Glutamatergic neuron (in vitro differentiated cells): ENCODE measurements at places on chromosomes 7 and 10.

- no peaks in the 10 kb centered on the region for H3K36me3 ChIP-seq
- no peaks in the 10 kb centered on the region for H3K4me1 ChIP-seq
- H3K27me3 ChIP-seq, result no peaks in the 10 kb centered on the region
- no peak overlapping the region for H3K4me3 ChIP-seq
- no peak overlapping the region for H3K27ac ChIP-seq
These were observed 464.8 kb downstream of the SEMA3D start for GRCh38 chr7:84722086-84722485.

DNA sequence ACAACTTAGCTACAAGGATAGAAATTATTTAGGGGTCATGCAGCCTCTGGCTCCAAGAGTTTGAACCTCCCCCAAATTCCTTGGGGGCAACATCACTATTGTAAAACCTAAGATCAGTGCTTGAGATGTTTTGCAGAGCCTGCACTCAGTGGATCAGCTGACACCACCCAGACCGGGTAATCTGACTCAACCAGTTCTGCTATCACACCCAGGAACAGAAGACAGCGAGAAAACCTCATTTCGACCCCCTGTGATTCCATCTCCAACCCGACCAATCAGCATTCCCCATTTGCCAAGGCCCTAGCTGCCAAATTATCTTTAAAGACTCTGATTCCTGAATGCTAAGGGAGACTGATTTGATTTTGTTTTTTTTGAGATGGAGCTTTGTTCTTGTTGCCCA is 5.2 kb downstream of the TACR2 start:
- DNase-seq, result no peak
- no peak overlapping the region for H3K27ac ChIP-seq
- no peaks in the 10 kb centered on the region for H3K36me3 ChIP-seq
- peaks cover 5% of the 10 kb centered on the region for H3K27me3 ChIP-seq
- peaks cover 12% of the 10 kb centered on the region for H3K4me1 ChIP-seq
- no peak overlapping the region for H3K4me3 ChIP-seq

GRCh38 chr7:32161708-32162107 is 91.5 kb upstream of the PDE1C start:
- H3K27me3 ChIP-seq, result no peaks in the 10 kb centered on the region
- H3K27ac ChIP-seq, result no peak overlapping the region
- peaks cover 11% of the 10 kb centered on the region for H3K4me1 ChIP-seq
- no peak overlapping the region for H3K4me3 ChIP-seq
- no peak for DNase-seq

DNA sequence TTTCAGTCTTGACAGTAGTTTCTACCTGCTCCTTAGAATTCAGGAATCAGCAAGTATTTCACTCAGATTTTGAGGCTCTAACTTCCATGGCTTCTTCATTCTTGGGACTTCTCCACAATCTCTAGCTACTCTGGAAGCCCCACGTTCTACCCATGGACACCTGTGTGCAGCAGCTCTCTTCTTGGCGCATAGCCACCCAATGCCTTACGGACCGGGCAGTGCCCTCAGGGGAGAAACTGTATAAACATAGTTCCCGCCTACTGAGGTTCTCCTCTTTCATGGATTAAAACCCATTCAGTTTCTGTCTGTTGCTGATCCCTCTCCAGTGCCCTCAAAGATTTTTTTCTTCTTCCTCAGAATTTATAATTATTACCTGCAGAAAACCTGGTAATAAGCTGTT is 177.1 kb downstream of the SORCS1 start:
- no peaks in the 10 kb centered on the region for H3K27me3 ChIP-seq
- no peaks in the 10 kb centered on the region for H3K36me3 ChIP-seq

DNA sequence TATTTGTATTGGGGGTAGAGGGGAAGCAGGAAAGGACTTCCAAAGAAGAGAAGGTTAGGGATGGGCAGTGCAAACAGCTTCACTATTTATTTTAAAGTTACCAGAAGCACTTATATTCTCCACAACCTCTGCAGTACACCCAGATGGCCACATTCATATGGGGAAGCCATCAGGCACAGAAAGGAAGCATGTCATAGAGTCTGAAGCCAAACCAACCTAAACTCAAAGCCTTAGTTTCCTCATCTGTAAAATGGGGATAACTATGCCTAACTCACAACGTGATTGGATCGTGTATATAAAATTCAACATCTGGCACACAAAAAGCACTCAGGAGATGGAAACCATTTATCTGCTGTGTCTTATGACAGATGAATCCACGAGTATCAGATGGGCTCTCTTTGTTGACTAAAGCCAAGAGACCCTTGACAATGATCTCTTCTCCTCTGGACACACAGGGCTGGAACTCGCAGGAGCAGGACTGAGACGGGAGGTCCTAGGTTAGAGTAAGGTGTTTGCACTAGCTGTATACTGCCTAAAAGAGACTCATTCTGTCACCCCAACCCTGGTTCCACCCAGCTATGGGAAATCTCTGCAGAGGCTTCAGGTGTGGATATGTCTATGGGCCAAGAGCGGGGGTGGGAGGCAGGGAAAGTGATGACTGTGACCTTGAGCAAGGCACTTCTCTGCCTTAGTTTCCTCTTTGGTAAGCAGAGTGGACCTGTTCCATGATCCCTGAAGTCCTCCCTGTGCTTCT is 1.8 kb downstream of the KIAA1549 start:
- DNase-seq, result no peak
- H3K27ac ChIP-seq, result peak overlapping the region; percentile 88
- H3K27me3 ChIP-seq, result peaks cover 15% of the 10 kb centered on the region
- H3K4me3 ChIP-seq, result peak overlapping the region; percentile 93
- H3K36me3 ChIP-seq, result peaks cover 6% of the 10 kb centered on the region
- peaks cover 31% of the 10 kb centered on the region for H3K4me1 ChIP-seq

DNA sequence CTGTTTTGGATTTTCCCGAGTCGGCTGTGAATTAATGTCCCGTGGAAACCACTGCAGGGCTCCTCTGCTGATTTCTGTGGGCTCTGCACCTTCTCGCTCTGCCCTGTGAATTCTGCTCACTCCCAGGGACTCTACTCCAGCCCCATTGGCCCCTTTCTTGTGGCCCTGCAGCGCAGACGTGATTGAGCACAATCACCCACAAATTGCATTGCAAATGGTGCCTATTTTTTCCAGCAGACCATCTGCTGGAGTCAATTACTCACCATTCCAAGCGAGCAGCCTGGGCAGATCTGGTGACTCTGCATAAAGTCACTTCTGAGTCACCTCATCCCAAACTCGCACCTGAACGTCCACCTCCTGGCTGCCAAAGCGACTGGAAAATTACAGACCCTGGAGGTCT is 235.8 kb downstream of the PAXIP1 start:
- H3K27me3 ChIP-seq, result no peaks in the 10 kb centered on the region
- no peak for DNase-seq
- no peak overlapping the region for H3K4me3 ChIP-seq
- no peaks in the 10 kb centered on the region for H3K4me1 ChIP-seq

GRCh38 chr10:128536259-128536658 is 410.0 kb upstream of the MKI67 start:
- H3K27me3 ChIP-seq, result peaks cover 8% of the 10 kb centered on the region
- no peak overlapping the region for H3K27ac ChIP-seq
- no peaks in the 10 kb centered on the region for H3K36me3 ChIP-seq
- peaks cover 38% of the 10 kb centered on the region for H3K4me1 ChIP-seq
- H3K4me3 ChIP-seq, result no peak overlapping the region

DNA sequence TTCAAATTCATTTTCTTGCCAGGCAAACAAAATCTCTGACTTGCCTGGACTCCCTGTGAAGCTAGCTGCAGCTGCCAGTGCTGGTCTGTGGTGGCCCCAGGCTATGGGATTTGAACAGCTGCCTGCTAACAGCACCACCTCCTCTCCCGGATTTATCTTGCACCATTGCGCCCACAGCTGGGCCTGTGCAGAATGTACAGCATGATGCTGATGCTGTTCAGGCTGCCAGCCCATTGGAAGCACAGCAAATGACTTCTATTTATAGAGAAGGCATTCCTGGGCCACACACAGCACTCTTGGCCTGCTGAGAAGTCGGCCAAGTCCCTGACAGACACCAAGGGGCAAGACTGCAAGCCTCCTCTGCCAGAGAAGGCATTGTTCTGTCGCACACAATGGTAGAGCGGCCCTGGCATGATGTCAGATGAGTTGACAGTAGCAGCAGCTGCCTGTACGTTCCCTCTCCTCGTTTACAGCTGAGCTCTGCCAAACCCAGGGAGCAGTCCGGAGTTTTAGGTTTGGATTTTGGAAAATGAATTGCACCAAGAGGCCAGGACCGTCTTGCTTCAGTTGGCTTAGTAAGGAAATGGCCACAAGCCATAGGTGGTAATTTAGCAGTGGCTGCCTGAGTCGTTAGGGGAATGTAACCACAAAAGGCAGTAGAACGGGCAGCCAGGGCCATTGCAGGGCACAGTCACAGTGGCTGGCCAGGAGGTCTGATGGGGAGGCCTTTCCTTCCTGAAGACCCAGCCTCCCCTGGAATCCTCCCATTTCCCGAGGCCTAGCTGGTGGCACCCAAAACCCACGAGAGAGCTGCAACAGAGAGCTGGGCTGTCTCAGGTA is 38.5 kb downstream of the MTURN start:
- peak; percentile 57 for DNase-seq
- peak overlapping the region; percentile 9 for H3K27ac ChIP-seq
- no peaks in the 10 kb centered on the region for H3K36me3 ChIP-seq
- peaks cover 33% of the 10 kb centered on the region for H3K4me1 ChIP-seq
- H3K4me3 ChIP-seq, result peak overlapping the region; percentile 26

- peaks cover 5% of the 10 kb centered on the region for H3K4me1 ChIP-seq
- H3K27ac ChIP-seq, result no peak overlapping the region
- no peak for DNase-seq
These were observed 252.4 kb downstream of the DIP2C start for GRCh38 chr10:436911-437665.

GRCh38 chr7:14201353-14201752 is 211.9 kb upstream of the ETV1 start:
- no peaks in the 10 kb centered on the region for H3K4me1 ChIP-seq
- no peak overlapping the region for H3K4me3 ChIP-seq
- H3K27me3 ChIP-seq, result no peaks in the 10 kb centered on the region

GRCh38 chr10:132407846-132408278 is 10.9 kb downstream of the PWWP2B start:
- peak overlapping the region; percentile 49 for H3K4me3 ChIP-seq
- DNase-seq, result no peak
- H3K27ac ChIP-seq, result no peak overlapping the region
- peaks cover 5% of the 10 kb centered on the region for H3K27me3 ChIP-seq

- H3K36me3 ChIP-seq, result no peaks in the 10 kb centered on the region
- no peak overlapping the region for H3K4me3 ChIP-seq
- H3K27ac ChIP-seq, result no peak overlapping the region
These were observed 4.9 kb upstream of the MTPN start for GRCh38 chr7:135981958-135982646.

DNA sequence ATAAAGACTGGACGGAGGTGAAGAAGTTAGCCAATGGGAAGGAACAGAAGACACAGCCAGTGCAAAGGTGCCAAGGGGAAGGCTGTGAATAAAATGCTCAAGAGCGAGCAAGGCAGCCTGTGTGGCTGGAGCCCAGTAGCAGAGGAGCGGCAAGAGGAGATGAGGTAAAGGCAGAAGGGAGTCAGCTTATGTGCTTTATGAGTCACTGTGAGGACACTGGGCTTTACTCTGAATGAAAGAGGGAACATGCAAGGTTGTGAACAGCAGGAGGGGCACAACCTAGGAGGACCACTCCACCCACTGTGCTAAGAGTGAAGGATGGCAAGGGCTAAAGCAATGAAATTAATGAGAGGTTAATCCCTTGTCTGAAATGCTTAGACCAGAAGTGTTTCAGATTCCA is 129.0 kb upstream of the ODAD2 start:
- H3K27me3 ChIP-seq, result peaks cover 1% of the 10 kb centered on the region
- H3K4me3 ChIP-seq, result no peak overlapping the region
- H3K36me3 ChIP-seq, result peaks cover 15% of the 10 kb centered on the region
- DNase-seq, result no peak
- H3K27ac ChIP-seq, result no peak overlapping the region
- H3K4me1 ChIP-seq, result no peaks in the 10 kb centered on the region

DNA sequence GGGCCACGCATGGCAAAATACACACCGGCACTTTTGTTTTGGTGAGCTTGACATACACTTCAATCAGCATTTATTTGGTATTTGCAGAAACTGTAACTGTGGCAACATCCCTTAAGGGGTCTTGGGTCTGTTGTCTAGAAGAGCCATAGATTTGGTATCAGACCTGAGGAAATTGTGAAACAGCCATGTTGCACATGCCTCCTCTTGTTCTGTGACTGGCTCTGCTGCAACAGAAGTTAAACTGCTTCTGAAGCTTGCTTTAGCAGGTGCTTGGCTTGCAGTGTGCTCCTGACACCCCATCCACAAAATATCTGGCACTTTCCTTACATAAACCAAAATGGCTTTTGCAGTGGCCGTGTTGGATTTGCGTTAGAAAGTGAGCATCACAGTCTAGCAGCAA is 247.3 kb downstream of the GATA3 start:
- H3K4me1 ChIP-seq, result peaks cover 13% of the 10 kb centered on the region
- peaks cover 2% of the 10 kb centered on the region for H3K27me3 ChIP-seq
- no peak overlapping the region for H3K27ac ChIP-seq
- no peak overlapping the region for H3K4me3 ChIP-seq

- no peaks in the 10 kb centered on the region for H3K4me1 ChIP-seq
- H3K27ac ChIP-seq, result no peak overlapping the region
- no peaks in the 10 kb centered on the region for H3K27me3 ChIP-seq
These were observed 212.1 kb upstream of the GRB10 start for GRCh38 chr7:50994753-50995319.

- no peak overlapping the region for H3K27ac ChIP-seq
- H3K36me3 ChIP-seq, result peaks cover 5% of the 10 kb centered on the region
- H3K4me1 ChIP-seq, result peaks cover 14% of the 10 kb centered on the region
These were observed 566.9 kb downstream of the DNAJB6 start for GRCh38 chr7:157903710-157904109.

GRCh38 chr7:87599336-87599735 is 1.3 kb downstream of the ABCB1 start:
- peak overlapping the region; percentile 3 for H3K4me3 ChIP-seq
- H3K36me3 ChIP-seq, result no peaks in the 10 kb centered on the region
- no peak for DNase-seq
- no peak overlapping the region for H3K27ac ChIP-seq

GRCh38 chr7:108653526-108653925 is 83.9 kb downstream of the DNAJB9 start:
- no peak overlapping the region for H3K27ac ChIP-seq
- peaks cover 1% of the 10 kb centered on the region for H3K27me3 ChIP-seq
- no peaks in the 10 kb centered on the region for H3K36me3 ChIP-seq

DNA sequence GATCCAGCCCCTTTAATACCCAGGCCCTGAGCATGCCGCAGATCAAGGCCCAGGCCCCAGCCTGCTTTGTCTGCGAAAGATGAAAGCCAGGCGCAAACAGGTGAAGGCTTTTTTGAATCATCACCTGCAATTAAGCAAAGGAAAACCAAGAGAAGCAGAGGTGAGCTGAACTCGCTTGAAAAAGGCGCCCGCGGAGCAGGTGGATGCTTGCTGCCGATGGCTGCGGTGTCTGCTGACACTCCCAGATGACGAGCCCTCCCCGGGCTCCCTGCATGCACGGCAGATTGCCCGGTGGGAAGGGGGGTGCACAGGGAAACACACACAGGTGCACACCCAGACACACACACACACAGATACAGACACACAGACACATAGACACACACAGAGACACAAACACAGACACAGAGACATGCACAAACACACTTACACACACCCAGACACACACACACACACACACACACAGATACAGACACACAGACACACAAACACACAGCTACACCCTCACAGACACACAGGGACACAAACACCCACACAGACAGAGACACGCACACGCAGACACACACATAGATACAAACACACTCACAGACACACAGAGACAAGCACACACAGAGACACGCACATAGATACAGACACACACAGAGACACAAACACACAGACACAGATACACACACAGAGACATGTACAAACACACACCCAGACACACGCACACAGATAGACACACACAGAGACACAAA is 142.6 kb upstream of the RNF32 start:
- no peak overlapping the region for H3K4me3 ChIP-seq
- H3K27me3 ChIP-seq, result no peaks in the 10 kb centered on the region
- no peak overlapping the region for H3K27ac ChIP-seq
- no peaks in the 10 kb centered on the region for H3K4me1 ChIP-seq
- no peak for DNase-seq
